ENCODE measurements at places on chromosomes 7 and 10.

GRCh38 chr10:17357781-17358180, 96.6 kb downstream of the ST8SIA6 start:
- no peak for DNase-seq

GRCh38 chr10:99720387-99720786, 11.5 kb downstream of the COX15 start:
- no peak for DNase-seq

DNA sequence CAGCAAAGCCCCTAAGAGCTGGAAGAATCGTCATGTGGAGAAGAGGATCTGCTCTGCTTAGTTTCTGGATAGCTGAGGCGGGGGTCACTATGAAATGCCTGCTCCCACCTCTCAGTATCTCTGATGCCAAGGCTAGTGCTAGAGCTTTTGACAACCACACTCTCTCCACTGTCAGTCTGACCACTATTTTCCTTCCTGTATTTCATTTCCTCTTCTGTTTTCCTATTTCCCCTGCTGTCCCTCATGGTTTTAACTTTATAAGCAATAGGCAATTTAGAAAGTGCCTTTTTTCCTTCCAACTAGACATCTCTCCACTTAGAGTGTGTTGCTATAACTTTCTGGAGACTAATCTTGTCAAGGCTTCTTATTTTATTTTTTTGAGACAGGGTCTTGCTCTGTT, 23.6 kb downstream of the C7orf57 start:
- no peak for DNase-seq

- no peak for DNase-seq
Observed at GRCh38 chr7:36387435-36388231, 2.0 kb upstream of the ANLN start.

DNA sequence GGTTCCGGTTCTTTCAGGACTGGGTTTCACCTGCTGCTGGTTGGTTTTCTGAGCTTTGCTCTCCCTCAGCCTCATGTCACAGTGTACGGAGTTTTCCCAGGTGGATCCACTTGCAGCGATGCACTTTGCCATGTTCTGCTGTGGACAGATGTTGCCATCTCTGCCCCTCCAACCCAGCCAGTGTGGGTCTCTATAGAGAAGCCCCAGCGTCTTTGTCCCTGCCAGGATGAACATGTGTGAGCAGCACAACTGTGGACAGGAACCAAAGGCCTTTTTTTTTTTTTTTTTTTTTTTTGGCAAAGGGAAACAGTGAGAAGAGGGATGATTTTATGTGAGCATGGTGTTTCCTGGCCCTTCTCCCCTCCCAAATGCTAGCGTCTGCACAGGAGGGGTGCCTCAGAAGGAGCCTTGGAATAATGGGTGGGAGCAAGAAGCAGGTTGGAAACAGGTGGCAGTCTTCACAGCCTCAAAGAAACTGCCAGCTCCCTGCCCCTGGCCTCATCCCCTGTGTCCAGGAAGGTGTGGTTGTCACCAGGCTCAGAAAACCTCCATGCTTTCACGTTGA, 106.5 kb downstream of the RPS24 start:
- DNase-seq, result no peak

DNA sequence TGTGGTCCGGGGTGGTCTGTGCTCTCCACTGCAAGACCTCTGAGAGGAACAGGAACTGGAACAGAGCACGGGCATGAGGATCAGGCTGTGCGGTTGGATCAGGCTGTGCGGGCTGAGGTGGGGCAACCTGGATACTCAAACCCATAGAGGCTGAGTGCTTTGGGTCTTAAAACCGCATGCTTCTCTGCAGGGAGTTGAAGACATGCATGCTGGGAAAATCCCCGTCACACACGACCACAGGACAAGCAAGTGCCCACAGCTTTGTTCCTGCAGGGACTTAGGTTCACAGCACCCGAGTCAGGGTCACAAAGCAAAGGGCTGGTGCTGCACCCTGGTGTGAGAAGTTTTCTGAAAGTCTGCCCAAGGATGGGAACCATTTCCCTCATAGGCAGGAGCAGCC, 221.2 kb downstream of the ZMYND11 start:
- DNase-seq, result no peak

DNA sequence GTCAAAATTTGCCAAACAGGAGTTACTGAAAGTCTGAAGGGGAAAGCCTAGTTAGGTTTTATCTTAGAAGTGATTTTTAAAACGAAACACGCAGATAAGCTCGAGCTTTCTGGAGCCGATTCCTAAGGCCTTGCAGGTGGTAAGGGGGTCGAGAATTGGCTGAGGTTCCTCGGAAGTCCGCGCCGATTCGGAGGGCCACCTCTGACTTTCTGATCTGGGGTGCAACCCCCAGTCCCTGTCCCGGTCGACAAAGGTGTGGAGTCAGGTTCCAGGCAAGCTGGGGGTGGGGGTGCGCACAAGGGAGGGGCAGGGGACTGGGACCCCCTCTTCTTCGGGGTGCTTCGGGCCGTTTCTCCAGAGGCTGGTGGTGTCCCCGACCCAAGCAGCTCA, 701 bp upstream of the CUL1 start:
- DNase-seq, result no peak

GRCh38 chr10:76356557-76356956, 925.1 kb downstream of the LRMDA start:
- no peak for DNase-seq

DNA sequence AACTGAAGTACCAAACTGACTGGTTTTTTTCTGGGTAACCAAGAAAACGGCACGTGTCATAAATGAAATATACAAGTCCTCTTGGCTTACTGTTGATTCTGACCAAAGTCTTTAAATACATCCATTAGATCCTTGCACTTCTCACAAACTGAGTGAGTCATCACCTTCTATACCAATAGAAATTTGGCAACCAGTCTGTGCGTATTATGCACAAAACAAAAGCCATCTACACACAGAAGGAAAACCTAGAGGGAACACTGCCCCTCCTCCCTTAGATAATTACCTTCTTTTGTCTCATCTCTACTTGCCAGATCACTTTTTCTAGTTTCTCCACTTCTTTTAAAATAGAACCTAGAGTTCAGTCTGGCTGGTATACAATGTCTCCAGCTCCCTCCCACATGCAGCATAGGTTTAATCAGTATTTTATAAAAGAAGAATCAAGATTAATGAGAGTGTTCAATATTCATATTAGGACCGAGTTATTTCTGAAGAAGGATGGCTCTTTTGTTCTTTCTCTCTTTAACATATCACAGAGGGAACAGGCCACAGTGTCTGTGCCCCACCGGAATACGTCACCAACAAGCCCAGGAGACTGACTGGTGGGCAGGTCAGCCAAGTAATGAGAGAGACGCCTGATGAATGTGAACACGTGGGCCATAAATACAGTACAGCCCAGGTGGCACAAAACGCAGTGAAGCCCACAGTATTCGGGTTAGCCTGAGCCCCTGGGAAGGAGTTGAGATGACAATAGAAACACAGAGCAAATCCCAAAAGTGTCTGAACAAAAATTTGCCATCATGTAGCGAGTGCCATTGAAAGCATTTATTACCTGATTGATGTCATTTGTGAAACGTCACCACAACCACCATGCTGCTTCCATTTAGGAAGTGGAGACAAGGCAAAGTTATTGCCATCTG, 91.3 kb downstream of the KIAA1549 start:
- DNase-seq, result no peak

GRCh38 chr10:78913219-78914059, 155.3 kb upstream of the ZMIZ1 start:
- DNase-seq, result no peak

DNA sequence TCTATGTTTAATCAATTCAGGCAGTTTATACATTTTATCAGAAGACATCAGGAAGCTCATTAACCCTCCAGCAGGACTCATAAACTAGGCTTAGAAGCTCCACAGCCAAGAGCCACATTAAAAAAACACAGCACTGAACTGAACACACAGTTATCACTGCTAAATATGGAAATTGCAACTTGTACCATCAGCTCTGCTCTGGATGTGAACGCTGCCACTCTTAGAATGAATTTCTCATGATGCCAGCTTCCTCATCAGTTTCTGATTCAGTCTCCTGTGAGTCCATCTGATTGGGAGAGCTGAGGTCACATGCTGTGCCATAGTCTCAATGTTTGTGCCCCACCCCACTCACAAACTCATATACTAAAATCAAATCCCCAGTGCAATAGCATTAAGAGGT, 17.1 kb upstream of the ING3 start:
- no peak for DNase-seq

- DNase-seq, result peak; percentile 19
Observed at GRCh38 chr10:132714986-132715775, 70.8 kb downstream of the NKX6-2 start.

DNA sequence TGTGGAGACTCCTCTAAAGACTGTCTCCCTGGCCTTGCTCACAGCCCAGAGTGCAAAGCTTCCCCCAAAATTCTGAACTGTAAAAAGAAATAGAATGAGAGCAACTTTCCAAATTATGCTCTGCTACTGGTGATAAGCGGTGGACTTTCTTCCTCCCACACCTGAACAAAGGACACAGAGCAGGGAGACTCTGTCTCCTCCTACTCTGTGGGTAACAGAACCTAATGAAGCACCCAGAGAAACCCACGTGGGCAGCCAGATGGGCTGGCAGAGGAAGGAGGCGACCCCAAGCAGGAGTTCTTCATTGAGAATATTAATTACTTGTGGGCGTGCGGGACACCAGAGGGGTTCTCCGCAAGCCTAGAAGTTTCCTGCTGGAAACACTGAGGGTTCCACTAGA, 139.5 kb downstream of the KMT2E start:
- no peak for DNase-seq

GRCh38 chr7:90879924-90880323, 283.8 kb downstream of the CDK14 start:
- DNase-seq, result peak; percentile 33

All from left cardiac atrium (tissue), 4 donors.